ENCODE measurements at places on chromosomes 4 and X. TPM values are rescaled to one million over a fixed set of nuclear protein-coding genes. Genes with fewer than 3 reads are reported as not detected.

- DNase-seq = peak; percentile 33
Observed at GRCh38 chr4:77040270-77040669, 35.5 kb downstream of the CCNI start.

DNA sequence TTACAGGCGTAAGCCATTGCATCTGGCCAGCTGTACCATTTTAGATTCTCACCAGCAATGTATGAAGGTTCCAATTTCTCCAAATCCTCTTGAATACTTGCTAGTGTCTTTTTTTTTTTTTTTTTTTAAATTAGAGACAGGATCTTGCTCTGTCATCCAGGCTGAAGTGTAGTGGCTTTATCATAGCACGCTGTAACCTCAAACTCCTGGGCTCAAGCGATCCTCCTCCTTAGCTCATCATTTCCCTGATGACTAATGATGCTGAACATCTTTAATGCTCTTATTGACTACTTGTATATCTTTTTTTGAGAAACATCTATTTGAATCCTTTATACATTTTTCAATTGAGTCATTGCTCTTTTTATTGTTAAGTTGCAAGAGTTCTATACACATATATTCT lies 40.3 kb downstream of the HDAC8 start:
- DNase-seq = no peak

The IGBP1 gene
- 64.9 TPM for total RNA-seq

The MGARP gene
- total RNA-seq = 0.90 TPM

The MAGEA2B gene
- total RNA-seq = not detected

The STAP1 gene
- total RNA-seq = not detected

The SOWAHD gene
- not detected for total RNA-seq

The GALNT7 gene
- total RNA-seq = 31.6 TPM

The MAGEA9B gene
- total RNA-seq = not detected

DNA sequence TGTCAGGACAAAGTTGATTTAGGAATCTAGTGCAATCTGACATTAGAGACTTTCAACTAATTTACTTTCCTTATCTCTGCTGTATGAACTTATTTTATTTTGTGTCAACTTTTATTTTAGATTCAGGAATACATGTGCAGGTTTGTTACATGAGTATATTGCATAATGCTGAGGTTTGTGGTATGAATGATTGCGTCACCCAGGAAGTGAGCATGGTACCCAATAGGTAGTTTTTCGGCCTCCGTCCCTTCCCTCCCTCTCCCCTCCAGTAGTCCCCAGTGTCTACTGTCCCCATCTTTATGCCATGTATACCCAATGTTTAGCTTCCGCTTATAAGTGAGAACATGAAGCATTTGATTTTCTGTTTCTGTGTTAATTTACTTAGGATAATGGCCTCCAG lies 68.7 kb upstream of the TEX13D start:
- DNase-seq = no peak

DNA sequence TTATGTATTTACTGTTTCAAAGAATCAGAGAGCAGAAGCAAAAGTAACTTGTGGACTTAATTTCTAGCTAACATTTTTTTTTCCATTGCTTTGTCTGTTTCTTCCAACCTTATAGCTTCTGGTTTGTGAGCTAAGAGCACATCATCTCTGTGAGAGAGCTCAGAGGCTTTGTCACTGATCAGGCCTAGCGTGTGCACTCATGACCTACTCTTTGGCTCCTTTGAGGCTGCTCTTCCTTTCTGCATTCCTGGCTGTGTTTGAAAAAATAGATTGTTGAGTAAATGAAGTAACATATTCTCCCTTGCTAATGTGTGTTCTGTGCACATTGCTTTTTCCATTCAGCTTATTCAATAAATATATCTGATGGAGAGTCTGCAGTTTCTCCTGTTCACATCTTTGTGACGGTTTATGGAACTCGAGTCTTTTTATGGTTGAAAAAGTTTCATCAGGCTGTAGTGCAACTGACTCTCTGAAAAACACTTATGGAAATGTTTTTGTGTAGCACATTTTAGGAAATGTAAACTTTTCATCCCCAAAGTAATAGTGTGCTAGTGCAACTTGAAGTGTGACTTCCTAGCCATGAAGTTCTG lies 133.0 kb downstream of the RAPGEF2 start:
- no peak for DNase-seq
